ENCODE measurements at places on chromosomes 3 and 15.

DNA sequence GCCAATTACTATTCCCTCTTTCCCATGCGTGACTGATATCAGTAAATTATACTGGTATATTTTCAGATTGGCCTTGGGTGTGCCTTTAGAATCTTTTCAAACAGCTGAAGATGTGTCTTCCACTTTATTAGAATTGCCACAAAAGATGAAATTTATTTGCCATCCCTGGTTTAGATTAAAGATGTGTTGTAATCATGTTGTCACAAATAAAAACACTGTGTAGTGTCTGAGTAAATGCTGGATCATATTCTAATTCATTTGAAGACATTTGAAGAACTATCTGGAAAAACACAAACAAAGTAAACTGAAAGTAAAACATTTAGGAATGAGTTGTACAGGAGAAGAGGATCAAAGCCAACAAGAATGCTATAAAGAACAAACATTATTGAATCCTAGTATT, 339.7 kb upstream of the COL8A1 start:
- no peak for DNase-seq

DNA sequence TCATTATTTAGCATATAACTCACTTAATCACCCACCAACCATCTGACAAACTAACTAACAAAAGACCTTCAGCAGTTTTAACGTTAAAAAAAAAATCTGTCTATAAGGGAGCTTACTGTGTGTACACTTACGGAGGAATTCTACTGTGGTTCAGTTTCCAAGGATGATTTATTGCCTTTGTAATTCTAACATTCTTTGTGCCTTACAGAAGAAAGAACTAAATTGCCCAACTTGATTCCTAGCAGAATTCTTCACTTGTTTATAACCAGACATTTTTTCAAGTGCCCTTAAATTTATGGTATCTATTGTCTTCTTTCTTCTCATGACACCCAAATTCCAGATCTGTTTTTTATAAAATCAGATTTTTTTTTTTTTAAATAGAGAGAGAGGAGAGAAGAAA, 119.7 kb upstream of the IGSF10 start:
- no peak for DNase-seq

DNA sequence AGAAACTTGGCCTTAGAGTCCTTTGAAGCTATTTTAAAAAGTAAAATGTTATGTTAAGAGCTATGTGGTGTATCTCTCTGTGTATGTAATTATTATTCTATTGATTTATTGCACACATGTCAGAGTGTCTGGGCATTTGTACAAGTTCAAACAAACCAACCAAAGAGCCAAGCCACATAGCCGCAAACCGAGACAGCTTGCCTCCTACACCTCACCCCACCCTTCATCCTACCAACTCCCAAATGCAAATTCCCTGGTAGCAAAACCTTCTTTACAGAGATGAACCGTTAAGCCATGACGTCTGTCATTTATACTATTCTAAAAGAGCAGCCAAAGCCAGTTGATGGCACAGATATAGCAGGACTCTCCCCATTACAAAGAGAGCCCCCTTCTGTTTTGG, 332.3 kb downstream of the ERC2 start:
- no peak for DNase-seq

- no peak for DNase-seq
Measured at GRCh38 chr3:31999907-32000439, 18.4 kb downstream of the ZNF860 start.

GRCh38 chr3:101379658-101380376, 59.4 kb upstream of the IMPG2 start:
- no peak for DNase-seq

DNA sequence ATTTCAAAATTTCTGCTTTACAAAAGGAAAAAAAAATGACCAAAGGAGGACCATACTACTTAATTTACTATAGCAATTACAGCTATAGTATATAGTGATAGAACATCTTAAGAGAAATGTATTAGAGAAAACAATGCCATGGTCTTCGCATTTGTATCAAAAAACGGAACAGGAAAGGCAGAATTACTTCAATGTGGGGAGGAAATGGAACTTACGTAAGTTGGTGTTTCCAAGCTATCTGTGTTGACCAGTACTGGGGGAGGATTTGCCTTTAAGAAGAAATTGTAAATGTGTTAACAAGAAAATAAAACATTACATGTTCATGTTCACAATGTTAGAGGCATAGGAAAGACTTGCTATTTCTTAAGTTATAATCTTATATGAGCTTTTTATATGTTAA, 119.9 kb upstream of the MELTF start:
- no peak for DNase-seq

GRCh38 chr3:107796791-107797190, 274.0 kb downstream of the BBX start:
- DNase-seq: no peak

DNA sequence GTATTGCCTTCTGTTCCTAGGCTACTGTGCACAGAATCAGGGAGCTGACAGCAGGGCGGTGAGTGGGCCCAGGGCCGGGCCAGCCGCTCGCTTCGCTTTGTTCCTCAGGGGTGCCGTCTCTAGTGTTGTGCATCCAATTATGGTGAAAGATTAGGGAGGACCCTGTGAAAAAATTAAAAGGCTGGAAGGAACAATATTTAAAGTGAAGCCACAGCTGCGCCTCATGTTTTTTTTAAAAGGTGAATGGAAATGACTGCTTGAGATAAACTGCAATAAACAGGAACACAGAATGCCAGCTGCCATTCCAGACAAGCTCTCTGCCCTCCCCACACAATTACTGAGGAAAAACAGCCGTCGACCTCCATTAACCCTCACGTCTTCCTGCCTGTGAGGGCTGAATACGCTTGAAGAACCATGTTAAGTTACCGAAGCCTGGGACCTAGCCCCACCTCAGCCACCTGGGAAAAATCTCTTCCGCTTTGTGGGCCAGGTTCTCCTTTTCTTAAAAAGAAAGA, 132.0 kb upstream of the IL12A start:
- no peak for DNase-seq

DNA sequence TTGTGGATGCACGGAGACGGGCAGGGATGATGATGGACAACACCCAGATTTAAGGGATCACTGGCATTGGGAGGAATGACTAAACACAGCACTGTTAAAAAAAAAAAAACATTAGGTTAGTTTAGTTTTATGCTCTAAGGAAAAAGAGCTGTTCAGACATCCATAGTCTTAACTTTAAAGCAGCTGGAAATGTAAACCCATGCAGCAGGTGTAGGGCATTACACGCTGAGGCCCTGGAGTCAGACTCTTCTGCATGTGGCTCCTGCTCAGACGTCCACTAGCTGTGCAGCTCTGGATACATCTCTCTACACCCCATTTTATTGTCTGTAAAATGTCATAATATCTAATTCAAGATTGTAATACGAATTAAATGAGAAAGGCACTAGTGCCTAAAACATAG, 191.8 kb upstream of the RASGRP1 start:
- no peak for DNase-seq

DNA sequence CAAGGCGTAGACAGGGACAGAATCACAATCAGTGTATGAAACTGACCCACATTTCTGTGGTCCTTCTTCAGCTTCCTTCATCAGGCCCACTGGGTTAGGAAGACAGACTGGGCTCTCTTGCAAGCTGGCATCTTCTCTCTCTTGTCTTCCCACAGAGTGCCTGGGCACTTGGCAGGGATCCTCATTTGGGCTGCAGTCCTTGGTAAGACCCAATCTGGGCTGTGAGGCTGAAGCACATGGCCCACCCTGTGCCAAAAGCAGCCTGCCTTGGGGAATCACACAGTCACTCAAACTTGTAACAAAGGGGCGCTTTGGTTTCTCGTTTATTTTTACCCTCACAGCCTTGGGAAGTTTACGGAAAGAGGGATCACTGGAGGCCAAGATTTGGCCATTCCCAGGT, 8.2 kb upstream of the EPHB3 start:
- no peak for DNase-seq

GRCh38 chr15:49387471-49387870, 35.6 kb upstream of the FGF7 start:
- DNase-seq: no peak

DNA sequence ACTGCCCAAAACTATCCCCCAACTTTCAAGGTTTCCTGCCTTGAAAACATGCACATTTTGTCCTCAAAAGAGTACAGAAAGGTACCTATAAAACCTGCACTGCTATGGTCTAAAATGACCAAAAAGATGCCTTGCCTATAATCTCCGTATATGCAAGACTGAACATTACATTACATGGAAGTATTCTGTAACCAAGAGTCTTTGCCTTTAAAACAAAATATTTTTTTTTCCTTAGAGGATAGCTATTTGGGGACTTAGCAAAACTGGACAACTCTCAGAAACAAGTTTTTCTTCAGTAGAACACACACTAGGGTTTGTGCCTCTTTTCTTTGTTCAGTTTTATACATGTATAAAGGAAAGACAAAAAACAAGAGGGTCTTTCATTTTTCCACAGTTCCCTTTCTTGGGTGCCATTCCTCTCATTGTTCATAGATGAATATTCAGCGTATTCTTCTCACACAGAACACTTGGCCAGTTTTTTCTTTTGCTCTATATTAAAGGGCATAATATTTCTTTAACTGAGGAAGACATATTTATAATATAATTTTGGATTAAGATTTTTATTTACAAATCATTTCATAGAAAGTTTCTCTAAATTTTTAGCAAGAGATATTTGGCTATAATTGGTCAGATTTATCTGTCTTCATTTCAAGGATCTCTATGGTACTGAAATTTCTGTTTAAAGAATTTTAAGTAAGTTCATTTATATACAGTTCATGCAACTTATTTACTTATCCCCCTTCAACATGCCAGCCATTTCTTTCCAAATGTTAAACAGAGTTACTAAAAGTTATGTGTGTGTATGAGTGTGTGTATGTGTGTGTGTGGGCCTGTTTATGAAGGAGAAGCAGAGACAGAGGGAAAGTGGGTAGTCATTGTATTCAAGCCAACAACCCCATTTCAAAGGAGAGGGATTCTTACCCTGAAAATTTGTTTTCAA, 142.6 kb downstream of the ZBTB20 start:
- DNase-seq: no peak

GRCh38 chr15:92366381-92366780, 27.3 kb upstream of the ST8SIA2 start:
- no peak for DNase-seq

GRCh38 chr3:132554437-132554836, 42.6 kb upstream of the ACKR4 start:
- DNase-seq: no peak

DNA sequence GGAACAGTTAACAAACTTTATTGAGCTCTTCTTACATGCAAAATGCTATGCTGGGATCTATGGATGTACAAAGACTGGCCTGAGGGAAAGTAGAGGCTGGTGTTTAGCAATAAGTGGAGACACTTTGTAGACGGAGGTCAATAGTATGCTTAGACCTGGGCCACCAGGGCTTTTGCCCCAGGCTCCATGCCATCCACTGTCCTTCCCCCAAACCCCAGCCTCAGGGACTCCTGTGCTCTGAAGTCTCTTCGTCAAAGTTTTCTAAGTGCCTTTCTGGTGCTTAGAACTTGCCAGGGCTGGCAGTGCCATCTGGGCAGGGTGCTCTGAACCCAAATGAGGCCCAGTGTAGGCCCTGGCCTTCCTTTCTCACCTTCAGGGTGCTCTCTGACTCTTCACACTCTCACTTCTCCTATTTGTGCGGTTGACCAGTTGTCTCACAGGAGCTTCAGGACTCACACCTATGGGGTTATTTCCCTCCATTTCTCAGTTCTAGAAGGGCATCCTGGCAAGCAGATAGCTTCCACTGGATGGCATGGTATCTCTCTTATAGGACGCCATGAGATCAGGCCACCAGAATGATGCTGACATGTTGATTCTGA, 21.8 kb upstream of the KCNAB1 start:
- DNase-seq: no peak

DNA sequence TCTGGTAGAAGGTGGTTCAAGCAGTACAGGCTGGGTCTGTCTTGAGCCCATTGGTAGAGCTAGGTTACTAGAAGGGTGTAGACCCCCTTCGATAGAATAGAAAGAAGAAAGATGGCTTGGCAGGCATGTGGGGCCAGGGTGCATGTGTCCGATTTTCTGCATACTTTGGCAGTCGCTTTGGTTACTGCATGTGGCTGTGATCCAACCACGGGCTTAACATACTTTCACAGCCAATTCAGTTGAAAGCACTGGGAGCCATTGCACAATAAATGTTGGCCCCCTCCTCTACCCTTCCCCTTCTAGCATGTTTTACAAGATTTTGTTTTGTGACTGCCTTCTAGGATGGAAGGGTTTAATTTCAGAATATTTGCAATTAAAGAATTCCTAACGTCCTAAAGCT, 7.2 kb downstream of the ARID3B start:
- DNase-seq: no peak

GRCh38 chr15:40102897-40103858, 5.5 kb downstream of the BMF start:
- no peak for DNase-seq

- no peak for DNase-seq
Measured at GRCh38 chr3:80696280-80696679, 928.5 kb upstream of the ROBO1 start.

- DNase-seq: no peak
Measured at GRCh38 chr3:62503516-62503915, 130.2 kb upstream of the FEZF2 start.

GRCh38 chr15:39181056-39181747, 399.7 kb upstream of the THBS1 start:
- DNase-seq: no peak

- no peak for DNase-seq
Measured at GRCh38 chr3:126349071-126349470, 8.1 kb downstream of the KLF15 start.

DNA sequence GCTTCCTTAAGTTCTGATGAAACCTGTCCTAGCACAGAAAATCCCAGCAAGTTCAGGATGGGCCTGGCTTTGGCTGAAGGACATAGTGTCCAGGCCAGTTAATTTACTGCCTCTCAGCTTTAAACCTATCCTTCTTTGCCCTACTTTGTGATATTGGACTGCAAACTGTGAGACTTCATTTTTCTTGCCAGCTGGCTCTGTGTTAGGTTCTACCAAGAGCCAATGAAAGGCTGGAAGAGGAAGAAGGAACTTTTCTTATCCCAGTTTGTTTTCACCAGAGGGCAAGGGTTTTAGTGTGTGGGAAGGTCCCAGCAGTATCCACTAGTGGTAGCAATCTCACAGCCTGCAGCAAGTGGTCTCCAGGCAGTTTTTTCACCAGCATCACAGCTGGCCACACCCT, 18.2 kb downstream of the DCUN1D1 start:
- DNase-seq: no peak

- DNase-seq: no peak
Measured at GRCh38 chr3:61233746-61234145, 17.5 kb downstream of the FHIT start.

DNA sequence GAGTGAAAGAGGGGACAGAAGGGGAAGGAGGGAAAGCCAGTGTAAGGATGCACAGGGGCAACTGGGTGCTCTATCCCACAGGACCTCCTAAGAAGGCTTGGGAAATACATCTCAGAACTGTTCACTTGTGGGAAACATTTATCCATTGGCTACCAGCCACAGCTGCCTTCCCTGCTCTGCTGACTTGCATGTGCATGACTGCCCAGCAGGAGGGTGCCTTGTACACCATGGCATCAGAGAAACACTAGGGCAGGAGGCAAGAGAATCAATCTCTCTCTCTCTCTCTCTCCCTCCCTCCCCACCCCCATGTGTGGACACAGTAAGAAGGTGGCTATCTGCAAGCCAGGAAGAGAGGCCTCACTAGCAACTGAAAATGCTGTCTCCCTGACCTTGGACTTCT, 62.9 kb upstream of the ZBTB38 start:
- DNase-seq: no peak

- no peak for DNase-seq
Measured at GRCh38 chr3:2937055-2937454, 173.1 kb downstream of the IL5RA start.

GRCh38 chr3:5264093-5264600, 76.6 kb downstream of the EDEM1 start:
- DNase-seq: no peak

GRCh38 chr3:18127859-18128681, 297.1 kb downstream of the SATB1 start:
- DNase-seq: no peak

- no peak for DNase-seq
Measured at GRCh38 chr3:105865867-105866350, 2.9 kb downstream of the CBLB start.

Data from stimulated activated CD4-positive, alpha-beta T cell treated with anti-CD3 and anti-CD28 coated beads, Interleukin-4, amount 100 ng/mL, for 48 hours (primary cell).